ENCODE measurements at places on chromosomes 7 and 10.
A peak's percentile ranks its signal among the peaks of the same experiment; 100 is the strongest.

- no peak for DNase-seq
These were observed at the start of gene PDLIM1 for GRCh38 chr10:95290461-95291364. Gene PDLIM1 (minus strand): TSS chr10:95291003. CDS start chr10:95290915, 88 bp downstream.

DNA sequence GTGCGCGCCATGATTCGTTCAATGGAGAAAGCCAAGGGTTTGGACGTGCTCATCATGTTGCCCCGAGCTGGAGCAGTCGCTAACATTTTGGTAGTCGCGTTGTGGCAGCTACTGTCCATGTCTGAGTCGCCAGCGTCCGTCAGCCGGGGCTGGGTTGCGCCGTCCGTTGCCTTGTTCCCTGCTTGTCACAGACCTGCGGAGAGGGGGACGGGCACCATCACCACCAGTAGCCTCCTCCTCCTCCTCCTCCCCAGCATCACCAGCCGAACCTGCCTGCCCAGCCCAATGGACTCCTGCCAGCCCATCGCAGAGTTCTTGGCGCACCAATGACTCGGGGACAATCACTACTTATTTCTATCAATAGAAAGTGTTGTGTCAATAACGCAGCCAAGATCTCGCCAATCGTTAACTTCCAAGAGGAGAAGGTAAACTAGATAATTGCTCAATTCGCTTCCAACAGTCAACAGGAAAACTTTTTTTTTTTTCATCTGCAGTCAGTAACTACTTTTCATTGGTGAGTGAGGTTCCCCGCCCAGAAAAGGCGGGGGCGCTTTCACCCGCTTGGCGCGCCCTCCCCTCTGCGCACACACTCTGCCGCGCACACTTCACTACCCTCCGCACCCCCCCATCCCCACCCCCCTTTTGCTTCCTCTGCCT lies at the start of gene FEZF1:
FEZF1 (minus strand) TSS at position 432 of the 657 bp plus-strand sequence; CDS start at position 119, 313 bp downstream.
- no peak for DNase-seq

DNA sequence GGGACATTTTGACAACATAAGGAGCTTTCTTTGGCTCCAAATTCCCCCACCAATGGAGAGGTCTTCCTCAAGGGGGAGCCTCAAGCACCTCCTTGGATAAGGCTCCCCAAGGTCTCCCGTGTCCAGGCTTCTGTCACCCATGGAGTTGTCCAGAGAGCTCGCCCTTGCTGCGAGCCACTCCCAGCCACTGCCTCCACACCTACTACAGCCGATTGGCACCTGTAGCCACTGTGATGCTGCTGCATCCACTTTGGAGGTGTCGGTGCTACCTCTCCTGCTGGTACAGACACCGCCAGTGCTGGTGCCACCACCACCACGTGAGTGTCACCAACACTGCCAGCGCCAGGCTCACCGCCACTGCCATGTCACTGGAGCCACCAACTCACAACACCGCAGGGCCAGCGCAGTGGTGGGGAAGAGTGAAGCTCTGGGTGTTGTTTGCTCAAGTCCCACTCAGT lies 22.1 kb upstream of the ENO4 start:
- no peak for DNase-seq

GRCh38 chr10:91242940-91243339 lies 22.5 kb downstream of the PCGF5 start:
- DNase-seq = no peak

DNA sequence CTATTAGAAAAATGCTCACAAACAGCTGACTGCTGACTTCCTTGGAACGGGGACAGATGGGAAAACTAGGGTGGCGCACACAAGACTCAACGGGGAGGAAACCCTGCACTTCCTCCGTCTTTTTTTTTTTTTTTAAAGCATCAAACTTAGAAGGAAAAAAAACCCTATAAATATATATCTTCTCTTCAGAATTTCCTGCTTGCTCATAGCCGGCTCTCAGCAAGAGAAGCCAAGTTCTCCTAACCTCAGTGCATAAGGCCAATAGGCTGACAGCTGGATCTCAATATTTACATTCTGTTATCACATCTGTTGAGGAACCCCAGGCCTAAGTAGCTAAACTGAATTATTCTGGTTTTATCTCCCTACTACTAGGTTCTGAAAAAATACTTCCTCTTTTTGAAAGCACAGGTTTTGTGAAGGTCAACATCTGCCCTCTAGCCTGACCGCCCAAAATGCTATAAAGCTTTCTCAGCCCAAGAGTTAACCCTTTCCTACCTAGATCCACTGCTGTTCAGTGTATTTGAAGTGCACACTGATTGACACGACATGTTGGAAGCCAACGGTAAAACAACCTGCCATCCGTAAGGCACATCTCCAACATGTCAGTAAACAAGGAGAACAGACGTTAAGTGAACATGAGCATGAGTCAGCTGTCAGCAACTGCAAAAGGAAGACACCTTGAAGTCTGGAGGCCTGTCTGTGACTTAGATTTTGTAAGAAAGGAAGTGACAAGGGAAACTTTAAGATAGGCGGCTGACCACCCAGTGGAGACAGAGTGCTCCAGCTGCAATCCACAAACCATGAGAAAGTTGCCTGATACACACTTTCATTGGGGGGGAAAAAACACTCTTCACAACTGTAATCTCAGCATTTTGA lies 83.8 kb downstream of the EBLN1 start:
- no peak for DNase-seq

DNA sequence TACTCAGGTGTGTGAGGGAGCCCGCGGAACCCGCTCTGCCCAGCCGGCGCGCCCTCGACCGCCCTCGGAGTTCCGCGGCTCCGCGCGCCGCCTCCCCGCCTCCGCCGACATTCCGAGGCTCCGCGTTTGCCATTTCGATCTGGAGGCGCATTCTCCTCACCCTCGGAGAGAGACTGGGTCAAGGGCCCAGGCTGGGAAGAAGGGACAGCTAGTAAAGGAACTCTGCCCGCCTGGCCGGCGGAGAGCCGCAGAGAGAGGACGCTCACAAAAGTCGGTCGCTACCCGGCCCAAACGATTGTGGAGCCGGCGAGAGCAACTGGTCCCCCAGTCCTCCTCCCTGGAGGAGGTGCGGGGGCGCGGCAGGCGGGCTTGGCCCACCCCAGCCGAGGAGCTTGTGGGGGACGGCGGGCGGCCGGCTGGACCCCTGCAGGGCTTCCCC lies 74.5 kb upstream of the LEP start:
- DNase-seq = no peak

GRCh38 chr10:68574051-68574450 lies 13.9 kb downstream of the TET1 start:
- no peak for DNase-seq

DNA sequence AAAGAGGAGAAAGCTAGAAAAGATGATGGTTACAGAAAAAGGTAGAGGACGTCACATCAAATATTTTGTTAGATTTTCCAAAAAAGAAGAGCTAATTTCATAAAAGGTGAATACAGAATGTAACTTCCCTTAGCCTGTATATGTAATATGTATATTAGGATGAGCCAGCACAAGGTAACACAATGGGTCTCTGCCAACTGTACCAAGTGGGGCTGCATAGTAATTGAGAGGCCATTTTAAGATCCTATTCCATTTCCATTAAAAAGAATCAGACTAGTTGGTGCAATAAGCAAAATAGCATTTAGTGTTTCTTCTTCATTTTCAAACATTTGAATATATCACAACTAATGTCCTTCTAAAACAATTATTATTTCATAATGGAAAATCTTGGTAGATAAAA lies 134.6 kb downstream of the SEMA3A start:
- DNase-seq = no peak

- DNase-seq = no peak
These were observed 112.7 kb downstream of the CCNY start for GRCh38 chr10:35448687-35449662.

GRCh38 chr7:155292680-155293226 lies 4.9 kb upstream of the INSIG1 start:
- no peak for DNase-seq

DNA sequence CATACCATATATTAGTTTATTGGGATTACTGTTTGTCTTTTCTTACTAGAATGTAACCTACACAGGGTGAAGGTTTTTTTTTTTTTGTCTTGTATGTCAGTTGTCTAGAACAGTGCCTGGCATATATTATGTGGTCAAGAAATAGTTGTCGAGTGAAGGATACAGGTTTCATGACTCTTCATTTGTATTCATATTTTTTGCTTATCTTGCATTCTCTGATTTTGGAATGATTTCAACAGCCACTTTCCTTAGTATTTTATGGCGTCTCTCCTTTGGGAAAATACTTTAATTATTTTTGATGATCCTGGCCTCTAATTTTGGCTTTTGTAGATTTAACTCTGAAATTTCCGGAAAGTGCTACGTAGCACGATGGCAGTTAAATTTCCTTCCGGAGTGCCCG lies 12.4 kb downstream of the RBM33 start:
- no peak for DNase-seq

DNA sequence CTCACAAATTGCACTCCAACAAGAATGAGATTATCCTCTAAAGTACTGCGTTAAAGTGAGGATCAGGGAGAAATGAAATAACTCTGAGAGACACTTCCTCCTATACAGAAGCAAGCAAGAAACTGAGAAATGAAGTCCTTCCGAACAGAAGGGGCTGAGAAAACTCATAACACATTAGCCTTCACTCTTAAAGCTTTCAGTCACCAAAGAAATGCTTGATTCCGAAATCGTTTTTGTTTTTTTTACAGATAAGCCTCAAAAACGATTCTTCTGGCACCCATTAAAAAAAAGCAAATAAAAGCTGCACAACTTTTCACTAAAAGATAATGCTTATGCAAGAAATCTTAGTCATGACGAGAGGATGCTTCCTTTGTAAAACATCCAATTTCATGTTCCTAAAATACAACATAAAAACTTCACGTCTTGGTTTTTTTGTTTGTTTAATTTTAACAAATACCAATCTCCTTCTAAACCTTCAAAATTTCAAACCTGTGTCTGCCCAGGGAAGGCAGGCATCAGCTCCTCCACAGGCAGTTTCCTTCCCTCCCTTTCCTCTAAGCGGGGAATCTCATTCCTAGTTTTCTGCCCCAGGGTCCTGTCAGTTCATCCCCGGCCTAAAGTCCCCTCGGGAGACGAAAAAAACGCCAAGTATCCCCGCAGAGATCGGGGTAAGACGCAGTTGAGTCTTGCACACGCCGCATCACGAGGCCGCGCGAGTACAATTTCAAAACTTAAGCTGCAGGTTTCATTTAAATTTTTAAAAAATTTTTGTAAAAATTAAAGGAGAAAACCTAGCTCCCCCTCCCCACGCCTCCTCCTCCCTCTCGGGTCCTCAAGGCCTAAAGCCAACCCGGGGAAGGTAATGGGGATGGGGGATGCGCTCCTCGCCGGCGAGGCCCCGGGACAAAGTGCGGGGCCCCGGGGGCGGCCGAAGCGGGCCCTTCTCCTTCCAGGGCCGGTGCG lies 1.1 kb downstream of the BAZ1B start:
- no peak for DNase-seq

DNA sequence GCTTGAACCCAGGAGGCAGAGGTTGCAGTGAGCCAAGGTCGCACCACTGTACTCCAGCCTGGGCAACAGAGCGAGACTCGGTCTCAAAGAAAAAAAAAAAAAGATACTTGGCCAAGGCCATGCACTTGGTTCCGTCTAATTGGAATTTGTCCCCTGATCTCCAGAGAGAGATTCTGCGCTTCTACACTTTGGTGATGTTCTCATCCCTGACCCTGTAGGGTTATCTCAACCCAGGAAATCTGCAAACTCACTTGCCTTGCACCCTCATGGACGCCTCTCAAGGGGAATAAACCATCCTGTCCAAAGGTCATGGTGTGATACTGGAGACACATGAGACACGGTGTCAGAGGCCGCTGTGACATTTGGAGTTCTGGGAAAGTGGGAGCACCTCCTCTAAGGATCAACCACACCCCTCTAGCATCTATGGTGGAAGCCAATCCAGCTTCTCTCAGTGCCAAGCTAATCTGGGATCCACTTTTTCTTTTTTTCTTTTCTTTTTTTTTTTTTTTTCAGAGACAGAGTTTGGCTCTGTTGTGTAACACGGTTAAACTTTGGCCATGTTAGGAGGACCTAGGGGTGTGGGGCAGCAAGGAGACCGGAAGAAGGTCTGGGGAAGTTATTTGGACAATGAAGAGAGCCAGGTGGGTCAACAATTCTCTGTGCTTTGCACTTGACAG lies 7.8 kb upstream of the POR start:
- DNase-seq = no peak

- DNase-seq = peak; percentile 92
These were observed 55.7 kb downstream of the GSDME start for GRCh38 chr7:24701261-24702235.

GRCh38 chr10:14548474-14548873 lies 217.8 kb upstream of the FRMD4A start:
- no peak for DNase-seq

- no peak for DNase-seq
These were observed 20.9 kb upstream of the PPA1 start for GRCh38 chr10:70253878-70254765.

- DNase-seq = no peak
These were observed 121.5 kb downstream of the SRPK2 start for GRCh38 chr7:105267244-105267643.

DNA sequence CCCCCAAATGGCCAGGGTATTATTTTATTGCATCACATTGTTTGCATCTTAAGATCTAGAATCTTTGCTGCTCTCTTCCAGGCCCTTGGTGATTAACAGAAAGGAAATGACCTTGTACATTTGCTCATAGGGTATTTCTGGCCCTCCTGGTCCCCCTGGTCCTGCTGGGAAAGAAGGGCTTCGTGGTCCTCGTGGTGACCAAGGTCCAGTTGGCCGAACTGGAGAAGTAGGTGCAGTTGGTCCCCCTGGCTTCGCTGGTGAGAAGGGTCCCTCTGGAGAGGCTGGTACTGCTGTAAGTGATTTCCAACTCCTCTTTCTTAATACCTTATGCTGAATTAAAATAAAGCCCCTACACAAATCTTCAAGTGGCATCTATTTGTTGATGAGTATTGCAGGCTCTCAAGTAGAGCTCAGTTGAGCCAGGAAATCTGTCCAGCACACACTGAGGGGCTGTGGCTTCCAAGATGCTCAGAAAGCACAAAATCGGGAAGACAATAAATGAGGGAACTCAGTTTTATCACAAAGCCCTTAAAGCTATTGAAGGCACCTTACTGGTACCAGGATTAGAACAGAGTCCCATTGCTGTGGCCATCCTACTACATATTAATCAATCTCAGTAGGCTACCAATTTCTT lies 28.2 kb downstream of the COL1A2 start:
- no peak for DNase-seq

DNA sequence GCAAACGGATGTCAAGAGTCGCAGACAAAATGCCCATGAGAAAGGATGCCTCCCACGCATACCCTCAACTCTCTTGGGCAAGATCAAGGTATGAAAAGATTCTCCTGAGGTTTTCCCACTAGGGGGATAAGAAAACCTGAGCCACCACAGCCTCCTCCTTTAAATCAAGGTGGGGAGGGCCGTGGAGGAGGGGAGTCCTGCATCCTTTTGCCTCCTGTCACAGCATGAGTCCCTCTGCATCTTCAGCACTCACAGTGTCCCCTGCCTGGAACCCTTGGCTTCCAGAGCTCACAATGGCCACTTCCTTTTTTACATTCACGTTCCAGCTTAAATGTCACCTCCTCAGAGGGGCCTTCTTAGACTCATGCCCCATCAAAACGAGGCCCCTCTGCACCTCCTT lies 207.6 kb downstream of the GLI3 start:
- no peak for DNase-seq

GRCh38 chr7:113207441-113207840 lies 89.1 kb upstream of the SMIM30 start:
- DNase-seq = no peak
